Upper lobe of left lung (tissue), 6 donors: ENCODE measurements at places on chromosomes 11 and 22. TPM values are rescaled to one million over a fixed set of nuclear protein-coding genes. Genes with fewer than 3 reads are reported as not detected.
A peak's percentile ranks its signal among the peaks of the same experiment; 100 is the strongest.

WNT11 gene
- total RNA-seq, result 4.7 TPM

NR1H3 gene
- total RNA-seq, result 46.1 TPM

ANKK1 gene
- total RNA-seq, result 4.4 TPM

DNA sequence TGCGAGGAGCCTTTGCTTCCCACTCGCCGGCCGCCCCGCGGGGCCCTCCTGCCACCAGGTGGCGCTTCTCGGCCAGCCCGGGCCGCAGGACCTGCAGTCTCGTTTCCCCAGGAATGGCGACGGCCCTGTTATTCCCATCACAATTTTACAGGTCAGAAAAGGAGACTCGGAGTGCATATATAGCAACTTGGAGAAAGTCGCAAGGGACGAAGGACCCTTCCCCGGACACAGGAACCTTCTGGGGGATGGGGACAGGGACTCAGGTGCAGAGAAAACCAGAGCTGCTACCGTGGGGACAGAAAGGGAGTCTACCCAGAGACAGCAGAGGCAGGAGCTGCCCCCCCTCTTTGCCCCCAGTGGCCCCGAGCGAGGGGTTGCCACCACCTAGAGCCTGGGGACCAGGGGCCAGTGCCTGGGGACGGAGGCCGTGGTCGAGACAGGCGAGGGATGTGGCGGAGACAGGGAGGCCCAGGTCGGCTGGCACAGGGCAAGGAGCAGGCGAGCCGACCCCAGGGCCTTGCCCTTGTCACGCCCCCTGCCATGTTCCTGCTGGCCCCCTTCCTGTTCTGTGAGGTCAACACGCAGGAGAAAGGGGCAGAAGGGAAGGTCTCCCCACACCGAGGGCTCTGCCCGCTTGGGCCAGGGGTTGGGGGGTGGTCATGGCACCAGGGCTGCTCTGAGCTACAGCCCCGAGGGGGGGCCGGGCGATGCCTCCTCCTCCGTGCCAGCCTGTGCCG lies 3.5 kb upstream of the KRTAP5-6 start:
- H3K27ac ChIP-seq, result no peak overlapping the region
- H3K27me3 ChIP-seq, result no peaks in the 10 kb centered on the region
- no peaks in the 10 kb centered on the region for H3K36me3 ChIP-seq
- H3K4me3 ChIP-seq, result no peak overlapping the region
- H3K4me1 ChIP-seq, result peaks cover 5% of the 10 kb centered on the region

ASCC2 gene
- 66.1 TPM for total RNA-seq

NOX4 gene
- 6.4 TPM for total RNA-seq

PGA4 gene
- total RNA-seq, result not detected

GRCh38 chr11:7692426-7692825 lies 13.9 kb downstream of the OVCH2 start:
- no peaks in the 10 kb centered on the region for H3K27me3 ChIP-seq
- H3K27ac ChIP-seq, result no peak overlapping the region
- no peaks in the 10 kb centered on the region for H3K36me3 ChIP-seq
- DNase-seq, result no peak
- H3K4me3 ChIP-seq, result no peak overlapping the region
- H3K4me1 ChIP-seq, result no peaks in the 10 kb centered on the region

OR2D3 gene
- total RNA-seq, result not detected

GRCh38 chr11:129443276-129443675 lies 67.6 kb downstream of the BARX2 start:
- no peaks in the 10 kb centered on the region for H3K4me1 ChIP-seq
- no peaks in the 10 kb centered on the region for H3K27me3 ChIP-seq
- no peak for DNase-seq
- no peak overlapping the region for H3K27ac ChIP-seq

DNA sequence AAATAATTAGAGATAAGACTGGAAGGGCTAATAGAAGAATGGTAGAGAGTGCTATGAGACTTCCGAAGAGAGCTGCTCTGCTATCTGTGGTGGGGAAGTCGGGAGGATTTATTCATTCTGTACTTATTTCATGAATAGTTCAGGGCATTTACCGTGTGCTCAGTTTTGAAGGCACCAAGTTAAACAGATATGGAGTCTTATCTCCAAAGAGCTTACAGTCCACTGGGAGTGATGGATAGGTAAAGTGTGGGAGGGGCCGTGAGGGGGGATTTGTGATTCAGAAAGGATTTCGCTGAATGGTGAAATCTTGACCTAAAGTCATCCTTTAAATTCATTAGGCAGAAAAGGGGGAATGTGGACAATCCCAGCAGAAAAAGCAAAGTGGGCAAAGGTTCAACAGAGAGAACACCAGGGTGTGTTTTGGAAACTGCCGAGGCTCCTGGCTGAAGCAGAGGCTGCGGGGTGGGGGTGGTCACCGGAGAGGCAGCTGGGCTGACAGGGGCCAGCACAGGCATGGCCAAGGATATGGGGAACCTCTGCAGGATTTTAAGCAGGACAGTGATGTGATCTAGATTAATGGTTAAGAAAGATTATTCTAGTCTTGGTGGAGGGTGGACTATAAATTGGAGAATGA lies 91.2 kb downstream of the UBASH3B start:
- no peaks in the 10 kb centered on the region for H3K36me3 ChIP-seq
- peaks cover 30% of the 10 kb centered on the region for H3K4me1 ChIP-seq
- H3K27me3 ChIP-seq, result no peaks in the 10 kb centered on the region
- H3K4me3 ChIP-seq, result no peak overlapping the region

- no peaks in the 10 kb centered on the region for H3K27me3 ChIP-seq
- no peaks in the 10 kb centered on the region for H3K36me3 ChIP-seq
- no peak overlapping the region for H3K27ac ChIP-seq
- no peak for DNase-seq
Measured at GRCh38 chr11:28466506-28466905, 358.3 kb downstream of the METTL15 start.

SLC5A4 gene
- 2.8 TPM for total RNA-seq

MS4A4A gene
- 68.1 TPM for total RNA-seq

- no peak overlapping the region for H3K27ac ChIP-seq
- H3K4me1 ChIP-seq, result no peaks in the 10 kb centered on the region
- no peak for DNase-seq
- H3K36me3 ChIP-seq, result no peaks in the 10 kb centered on the region
- no peak overlapping the region for H3K4me3 ChIP-seq
- H3K27me3 ChIP-seq, result no peaks in the 10 kb centered on the region
Measured at GRCh38 chr11:94676814-94677213, 91.3 kb upstream of the AMOTL1 start.

GGT1 gene
- 57.4 TPM for total RNA-seq

DEPDC7 gene
- 1.0 TPM for total RNA-seq

- H3K4me1 ChIP-seq, result peaks cover 14% of the 10 kb centered on the region
- H3K36me3 ChIP-seq, result peaks cover 3% of the 10 kb centered on the region
- H3K27me3 ChIP-seq, result no peaks in the 10 kb centered on the region
- H3K4me3 ChIP-seq, result no peak overlapping the region
- no peak for DNase-seq
- no peak overlapping the region for H3K27ac ChIP-seq
Measured at GRCh38 chr11:33040862-33041453, 1.6 kb downstream of the TCP11L1 start.

- no peak for DNase-seq
- no peaks in the 10 kb centered on the region for H3K27me3 ChIP-seq
- H3K4me3 ChIP-seq, result no peak overlapping the region
- peaks cover 23% of the 10 kb centered on the region for H3K4me1 ChIP-seq
Measured at GRCh38 chr11:102464859-102465500, 12.4 kb upstream of the TMEM123 start.

- H3K4me3 ChIP-seq, result no peak overlapping the region
- H3K27me3 ChIP-seq, result no peaks in the 10 kb centered on the region
- H3K4me1 ChIP-seq, result no peaks in the 10 kb centered on the region
Measured at GRCh38 chr11:58912124-58912523, 27.2 kb upstream of the GLYATL1 start.

DNA sequence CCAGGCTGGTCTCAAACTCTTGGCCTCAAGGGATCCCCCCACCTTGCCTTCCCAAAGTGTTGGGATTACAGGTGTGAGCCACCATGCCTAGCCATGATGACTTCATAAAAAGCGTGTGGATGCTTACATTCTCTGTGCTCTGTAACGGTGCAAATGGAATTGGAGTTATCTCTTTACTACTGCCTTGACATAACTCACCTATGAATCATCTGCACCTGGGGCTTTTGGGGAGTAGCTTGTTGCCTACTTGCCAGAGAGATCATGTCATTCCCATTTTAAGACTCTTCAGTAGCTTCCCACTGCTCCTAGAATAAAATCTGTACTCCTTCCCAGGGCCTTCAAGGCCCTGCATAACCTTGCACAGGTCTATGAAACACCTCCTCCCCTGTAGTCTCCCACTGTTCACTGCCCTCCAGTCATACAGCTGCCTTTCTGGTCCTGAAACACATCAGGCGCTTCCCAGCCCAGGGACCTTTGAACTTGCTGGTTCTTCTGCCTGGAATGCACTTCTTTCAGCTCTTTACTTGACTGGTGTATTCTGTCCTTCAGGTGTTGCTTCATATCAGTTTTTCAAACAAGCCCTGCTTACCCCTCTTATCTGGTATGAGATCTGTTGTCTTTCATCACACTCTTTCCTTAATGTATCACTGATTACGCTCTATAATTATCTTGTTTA lies 19.6 kb upstream of the MOGAT2 start:
- no peaks in the 10 kb centered on the region for H3K4me1 ChIP-seq
- no peak overlapping the region for H3K4me3 ChIP-seq
- no peaks in the 10 kb centered on the region for H3K27me3 ChIP-seq
- DNase-seq, result no peak
- H3K27ac ChIP-seq, result no peak overlapping the region

GRCh38 chr11:17691976-17692375 lies 27.4 kb upstream of the MYOD1 start:
- no peak overlapping the region for H3K27ac ChIP-seq
- H3K36me3 ChIP-seq, result no peaks in the 10 kb centered on the region
- no peaks in the 10 kb centered on the region for H3K4me1 ChIP-seq

TNRC6B gene
- 106 TPM for total RNA-seq

- DNase-seq, result peak; percentile 87
- H3K4me3 ChIP-seq, result no peak overlapping the region
- no peaks in the 10 kb centered on the region for H3K27me3 ChIP-seq
- H3K36me3 ChIP-seq, result no peaks in the 10 kb centered on the region
Measured at GRCh38 chr11:76799066-76799804, 16.1 kb downstream of the TSKU start.
